A549 treated with DMSO at 1 μM for 4 hours (cell line): ENCODE measurements at places on chromosomes 16 and 17. TPM values are rescaled to one million over a fixed set of nuclear protein-coding genes. Genes with fewer than 3 reads are reported as not detected.

PCGF2 gene
- total RNA-seq = 37.1 to 65.4 TPM (median 55.6 TPM) in 5 replicates

CYTH1 gene
- total RNA-seq = 42.2 to 50.7 TPM (median 43.2 TPM) in 5 replicates

NKD1 gene
- total RNA-seq = 0.10 to 0.68 TPM (median 0.27 TPM) in 5 replicates

TBC1D16 gene
- total RNA-seq = 7.3 to 11.7 TPM (median 10.0 TPM) in 5 replicates

PLEKHG4 gene
- total RNA-seq = 13.3 to 19.0 TPM (median 18.7 TPM) in 5 replicates

ABCA6 gene
- 0.03 TPM in 1 of 5 replicates, not detected in the others for total RNA-seq

CES4A gene
- total RNA-seq = 1.2 to 2.1 TPM (median 1.7 TPM) in 5 replicates

DOC2B gene
- total RNA-seq = 0.44 to 0.91 TPM (median 0.54 TPM) in 5 replicates

CLDN6 gene
- 0.17 to 0.82 TPM (median 0.40 TPM) in 5 replicates for total RNA-seq

CCL11 gene
- not detected in 5 replicates for total RNA-seq

RANBP10 gene
- 8.5 to 11.0 TPM (median 9.6 TPM) in 5 replicates for total RNA-seq

ARL5C gene
- not detected in 5 replicates for total RNA-seq

HAS3 gene
- total RNA-seq = 34.4 to 49.5 TPM (median 44.1 TPM) in 5 replicates

MATCAP1 gene
- 4.0 to 7.4 TPM (median 5.9 TPM) in 5 replicates for total RNA-seq

SMTNL2 gene
- 0.21 to 1.9 TPM (median 1.0 TPM) in 5 replicates for total RNA-seq

CACNB1 gene
- total RNA-seq = 4.2 to 6.1 TPM (median 5.6 TPM) in 5 replicates

PIRT gene
- not detected in 5 replicates for total RNA-seq

HS3ST3B1 gene
- 0.27 to 0.49 TPM (median 0.36 TPM) in 5 replicates for total RNA-seq

SCNN1B gene
- total RNA-seq = 0.11 to 0.30 TPM (median 0.19 TPM) in 4 of 5 replicates, not detected in the other

KRTAP4-1 gene
- 0.15 to 0.30 TPM (median 0.20 TPM) in 4 of 5 replicates, not detected in the other for total RNA-seq

LIG3 gene
- total RNA-seq = 17.1 to 22.1 TPM (median 18.5 TPM) in 5 replicates

PDILT gene
- total RNA-seq = not detected in 5 replicates

CA7 gene
- 0.05 to 0.08 TPM in 2 of 5 replicates, not detected in the others for total RNA-seq

ZNF385C gene
- total RNA-seq = 0.11 to 0.45 TPM (median 0.24 TPM) in 5 replicates

C17orf50 gene
- total RNA-seq = 0.16 to 0.30 TPM (median 0.24 TPM) in 5 replicates

TEKT1 gene
- total RNA-seq = 0.05 TPM in 1 of 5 replicates, not detected in the others

CCL8 gene
- total RNA-seq = not detected in 5 replicates

OR4D1 gene
- 0.02 TPM in 1 of 5 replicates, not detected in the others for total RNA-seq

CLEC19A gene
- total RNA-seq = 0.10 to 0.17 TPM (median 0.15 TPM) in 5 replicates

RPTOR gene
- 28.7 to 35.6 TPM (median 32.1 TPM) in 5 replicates for total RNA-seq

GHDC gene
- total RNA-seq = 19.4 to 22.0 TPM (median 20.4 TPM) in 5 replicates

STAT5B gene
- 24.5 to 31.2 TPM (median 30.7 TPM) in 5 replicates for total RNA-seq

ATP2A1 gene
- total RNA-seq = 1.4 to 3.6 TPM (median 2.4 TPM) in 5 replicates

EPX gene
- not detected in 5 replicates for total RNA-seq

SP2 gene
- 17.4 to 21.7 TPM (median 18.0 TPM) in 5 replicates for total RNA-seq

DCUN1D3 gene
- total RNA-seq = 4.3 to 5.7 TPM (median 5.0 TPM) in 5 replicates

RTN4RL1 gene
- 1.8 to 3.4 TPM (median 2.5 TPM) in 5 replicates for total RNA-seq

PHOSPHO1 gene
- total RNA-seq = 0.48 to 1.1 TPM (median 0.63 TPM) in 5 replicates

TPSD1 gene
- not detected in 5 replicates for total RNA-seq

KRTAP4-3 gene
- not detected in 5 replicates for total RNA-seq

KCNJ18 gene
- 0.05 TPM in 2 of 5 replicates, not detected in the others for total RNA-seq

CASKIN1 gene
- 0.32 to 1.8 TPM (median 0.50 TPM) in 5 replicates for total RNA-seq

EVI2B gene
- total RNA-seq = 0.05 to 0.11 TPM (median 0.10 TPM) in 5 replicates

HID1 gene
- total RNA-seq = 6.3 to 7.3 TPM (median 7.2 TPM) in 5 replicates
